Tongue (tissue), 3 donors: ENCODE measurements at places on chromosomes 2 and 18. TPM values are rescaled to one million over a fixed set of nuclear protein-coding genes. Genes with fewer than 3 reads are reported as not detected.
A peak's percentile ranks its signal among the peaks of the same experiment; 100 is the strongest.

The IMPA2 gene
- total RNA-seq: 58.2 TPM

DNA sequence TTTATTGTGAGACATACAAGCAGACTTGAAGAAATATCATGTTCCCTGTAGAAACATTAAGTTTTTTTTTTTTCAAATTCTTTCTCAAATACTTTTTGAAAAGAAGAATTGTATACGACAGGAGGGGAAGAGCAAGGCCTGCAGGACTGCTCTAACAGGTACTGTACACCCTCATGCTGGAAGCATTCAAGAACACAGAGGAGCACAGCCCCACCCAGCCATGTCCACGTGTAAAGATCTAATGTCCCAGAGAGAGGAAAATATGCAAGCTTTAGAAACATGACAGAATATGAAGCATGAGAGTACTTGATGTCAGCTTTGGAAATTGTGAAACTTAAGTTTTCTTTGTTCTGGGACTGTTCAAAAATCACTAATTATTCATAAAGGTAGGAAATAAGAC lies 191.6 kb downstream of the TTC32 start:
- DNase-seq: no peak

DNA sequence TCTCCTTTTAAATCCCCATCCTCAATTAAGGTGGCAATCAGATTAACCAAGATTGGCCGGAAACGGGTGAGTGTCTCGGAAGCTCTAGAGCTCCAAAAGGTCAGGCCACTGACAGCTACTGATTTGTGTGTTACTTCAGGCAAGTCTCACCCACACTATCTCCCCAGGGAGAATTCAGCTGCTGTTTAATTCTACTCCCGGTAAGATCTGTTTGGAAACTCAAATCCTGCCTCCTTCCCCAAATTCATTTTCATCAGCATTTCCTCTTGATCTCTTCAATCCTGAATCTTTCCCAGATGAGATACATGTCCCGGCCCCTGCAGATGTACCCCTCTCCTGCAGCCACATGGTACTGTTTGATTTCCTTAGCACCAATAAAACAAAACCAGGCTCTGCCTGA lies 34.9 kb downstream of the EFR3B start:
- DNase-seq: no peak

DNA sequence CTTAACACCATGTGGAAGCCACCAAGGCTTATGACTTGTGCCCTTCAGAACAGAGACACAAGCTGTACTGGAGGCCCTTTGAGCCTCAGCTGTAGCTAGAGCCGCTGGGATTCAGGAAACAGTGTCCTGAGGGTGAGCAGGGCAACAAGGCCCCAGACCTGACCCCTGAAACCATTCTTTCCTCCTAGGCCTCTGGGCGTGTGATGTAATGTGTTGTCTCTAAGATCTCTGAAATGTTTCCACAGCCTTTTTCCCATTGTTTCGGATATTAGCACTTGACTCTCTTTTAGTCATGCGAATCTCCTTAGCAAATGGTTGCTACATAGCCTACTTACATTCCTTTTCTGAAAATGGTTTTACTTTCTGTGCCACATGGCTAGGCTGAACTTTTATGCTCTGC lies 114.9 kb downstream of the CD8B2 start:
- DNase-seq: no peak

The TUBA4B gene
- not detected for total RNA-seq

The IL36B gene
- not detected for total RNA-seq

The CFAP221 gene
- total RNA-seq: 3.0 TPM

- peak; percentile 91 for DNase-seq
Measured at GRCh38 chr2:106745468-106745867, 140.5 kb downstream of the ST6GAL2 start.

DNA sequence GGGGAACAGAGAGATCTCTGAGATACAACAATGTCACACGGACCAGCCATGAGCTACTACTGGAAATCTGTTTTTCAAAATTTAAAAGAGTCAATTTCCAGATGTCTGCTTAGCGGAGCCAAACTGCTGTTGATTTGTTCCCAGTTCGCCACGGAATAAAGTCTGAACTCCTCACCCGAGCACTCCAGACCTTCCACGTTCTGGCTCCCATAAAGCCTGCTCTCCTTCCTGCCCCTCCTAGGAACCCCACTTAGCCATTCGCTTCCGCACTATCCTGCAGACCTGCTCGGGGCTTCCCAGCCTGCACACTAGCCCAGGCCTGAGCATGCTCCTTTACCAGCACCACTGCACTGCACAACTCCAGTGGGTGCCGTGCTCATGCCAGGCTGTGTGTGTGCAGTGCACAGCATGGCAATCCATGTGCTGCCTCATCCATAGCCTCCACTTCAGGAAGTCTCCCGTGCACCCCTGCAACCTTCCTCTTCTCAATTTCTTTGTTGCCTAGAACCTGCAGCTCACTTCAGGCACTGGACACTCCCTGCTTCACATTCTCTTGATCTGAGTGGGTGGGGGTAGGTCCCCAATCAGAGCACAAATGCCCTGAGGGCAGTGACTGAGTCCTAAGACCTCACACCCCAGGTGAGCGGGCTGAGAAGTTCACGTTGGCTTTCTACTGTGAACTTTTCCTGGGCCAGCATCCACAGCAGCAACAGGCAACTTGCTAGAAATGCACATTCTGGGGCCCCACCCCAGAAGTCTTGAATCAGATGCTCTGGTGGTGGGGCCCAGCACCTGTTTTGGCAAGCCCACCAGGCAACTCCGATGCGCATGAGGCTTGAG lies 53.7 kb downstream of the ZBTB7C start:
- DNase-seq: peak; percentile 59

DNA sequence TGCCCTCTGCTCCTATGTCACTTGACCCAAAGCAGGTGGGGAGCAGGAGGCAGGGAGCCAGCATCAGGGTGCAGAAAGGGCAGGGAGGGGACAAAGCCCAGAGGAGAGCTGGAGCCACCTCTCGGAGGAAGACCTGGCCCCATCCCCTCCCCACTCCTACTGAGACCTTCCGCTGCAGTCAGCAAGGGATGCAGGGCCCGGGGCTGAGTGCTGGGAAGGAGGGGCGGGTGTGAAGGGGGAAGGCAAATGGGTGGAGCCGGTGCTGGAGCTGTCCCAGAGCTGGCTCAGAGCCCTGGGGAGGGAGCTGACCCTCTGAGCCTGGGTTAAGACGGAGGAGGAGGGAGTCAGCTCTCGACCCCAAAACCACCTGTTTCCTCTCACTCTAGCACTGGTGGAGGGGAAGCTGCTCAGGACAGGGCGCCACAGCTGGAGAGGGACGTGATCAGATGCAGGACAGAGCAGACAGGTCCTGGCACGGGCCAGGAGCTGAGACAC lies 33.8 kb downstream of the HS1BP3 start:
- peak; percentile 81 for DNase-seq

The ASNSD1 gene
- total RNA-seq: 67.1 TPM

- no peak for DNase-seq
Measured at GRCh38 chr2:179764710-179765109, 96.7 kb downstream of the ZNF385B start.

DNA sequence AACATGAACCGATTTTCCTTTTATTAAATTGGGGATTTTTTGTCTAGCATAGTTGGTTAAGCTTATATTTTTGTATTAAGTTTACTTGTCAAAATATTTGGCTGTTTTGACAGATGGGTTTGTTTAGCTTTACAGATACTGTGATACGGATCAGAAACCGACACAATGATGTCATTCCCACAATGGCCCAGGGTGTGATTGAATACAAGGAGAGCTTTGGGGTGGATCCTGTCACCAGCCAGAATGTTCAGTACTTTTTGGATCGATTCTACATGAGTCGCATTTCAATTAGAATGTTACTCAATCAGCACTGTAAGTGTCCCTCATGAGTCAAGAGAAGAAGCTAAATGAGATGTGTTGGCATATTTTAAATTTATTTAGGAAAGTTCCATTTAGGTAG lies 8.5 kb downstream of the PDK1 start:
- DNase-seq: no peak

DNA sequence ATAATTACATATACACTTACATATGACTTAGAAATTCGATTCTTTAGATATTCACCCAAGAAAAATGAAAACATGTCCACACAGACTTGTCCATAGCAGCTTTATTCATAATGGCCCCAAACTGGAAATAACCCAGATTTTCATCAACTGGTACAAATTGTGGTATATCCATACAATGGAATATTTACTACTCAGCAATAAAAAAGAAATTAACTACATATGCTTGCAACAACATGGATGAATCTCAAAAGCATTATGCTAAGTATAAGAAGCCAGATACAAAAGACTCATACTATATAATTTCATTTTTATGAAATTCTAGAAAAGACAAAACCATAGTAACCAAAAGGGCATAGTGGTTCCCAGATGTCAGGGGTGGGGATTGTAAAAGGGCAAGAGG lies 5.1 kb upstream of the REEP1 start:
- no peak for DNase-seq

The POTEJ gene
- total RNA-seq: not detected

- no peak for DNase-seq
Measured at GRCh38 chr2:112584891-112585250, 462 bp downstream of the CHCHD5 start.
